ENCODE measurements at places on chromosomes 16 and 17.

GRCh38 chr17:43125967-43126910 lies 1.1 kb upstream of the BRCA1 start:
- no peak for DNase-seq

- peak; percentile 83 for DNase-seq
These were observed 7.0 kb upstream of the OR2C1 start for GRCh38 chr16:3348547-3349167.

DNA sequence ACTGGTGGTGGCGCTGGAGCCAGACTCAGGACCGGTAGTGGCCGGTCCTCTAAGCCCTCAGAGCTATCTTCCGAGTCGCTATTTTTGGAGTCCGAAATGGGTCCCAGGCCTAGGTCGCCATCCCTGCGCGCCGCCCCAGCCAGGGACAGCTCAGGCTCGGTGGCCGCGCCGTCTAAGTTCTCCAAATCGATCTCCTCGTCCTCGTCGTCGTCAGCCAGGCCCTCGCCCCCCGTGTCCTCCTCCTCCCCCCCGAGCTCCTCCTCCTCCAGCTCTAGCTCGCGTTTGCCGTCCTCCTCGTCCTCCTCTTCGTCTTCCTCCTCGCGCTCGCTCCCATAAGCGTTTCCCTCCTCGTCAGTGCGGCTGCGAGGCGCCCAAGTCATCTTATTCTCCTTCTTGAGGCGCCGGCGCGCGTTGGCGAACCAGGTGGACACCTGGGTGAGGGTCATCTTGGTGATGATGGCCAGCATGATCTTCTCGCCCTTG lies 1.6 kb downstream of the IRX3 start:
- DNase-seq: no peak

- DNase-seq: peak; percentile 63
These were observed 467.3 kb downstream of the KCNJ2 start for GRCh38 chr17:70636517-70637133.

- DNase-seq: no peak
These were observed 9.6 kb upstream of the WNT9B start for GRCh38 chr17:46841561-46842379.

DNA sequence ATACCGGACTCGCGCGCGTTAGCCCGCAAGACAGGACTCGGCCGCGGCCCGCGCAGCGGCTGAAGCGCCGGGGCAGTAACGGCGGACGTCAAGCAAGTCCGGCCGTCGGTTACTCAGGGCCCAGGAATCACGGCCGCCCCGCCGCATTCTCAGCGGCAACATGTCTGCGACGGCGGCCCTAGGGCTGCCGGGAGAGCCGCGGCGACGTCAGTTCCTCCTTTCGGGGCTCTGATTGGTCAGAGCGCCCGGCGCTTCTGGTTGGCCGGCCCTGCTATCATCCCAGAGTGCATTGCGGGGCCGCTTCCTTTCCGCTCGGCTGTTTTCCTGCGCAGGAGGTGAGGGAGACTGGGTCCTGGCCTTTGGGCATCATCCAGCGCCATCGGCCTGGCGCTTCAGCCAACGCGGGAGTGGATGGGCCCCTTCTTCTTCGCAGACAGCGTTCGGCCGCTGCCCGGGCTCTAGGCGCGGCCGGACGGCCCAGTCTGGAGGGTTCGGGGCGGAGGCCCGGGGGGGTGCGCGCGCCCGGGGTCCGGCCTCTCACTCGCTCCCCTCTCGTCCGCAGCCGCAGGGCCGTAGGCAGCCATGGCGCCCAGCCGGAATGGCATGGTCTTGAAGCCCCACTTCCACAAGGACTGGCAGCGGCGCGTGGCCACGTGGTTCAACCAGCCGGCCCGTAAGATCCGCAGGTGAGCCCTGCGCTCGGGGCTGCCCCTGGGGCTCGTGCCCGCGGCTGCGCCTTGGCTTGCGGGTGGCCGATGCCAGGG lies at the start of gene RPL13:
Gene RPL13 (plus strand): TSS at position 305 of the 764 bp plus-strand sequence. CDS start 278 bp downstream, at position 583.
- peak; percentile 98 for DNase-seq

- DNase-seq: no peak
These were observed 3.4 kb downstream of the SLC16A5 start for GRCh38 chr17:75090871-75091854.

DNA sequence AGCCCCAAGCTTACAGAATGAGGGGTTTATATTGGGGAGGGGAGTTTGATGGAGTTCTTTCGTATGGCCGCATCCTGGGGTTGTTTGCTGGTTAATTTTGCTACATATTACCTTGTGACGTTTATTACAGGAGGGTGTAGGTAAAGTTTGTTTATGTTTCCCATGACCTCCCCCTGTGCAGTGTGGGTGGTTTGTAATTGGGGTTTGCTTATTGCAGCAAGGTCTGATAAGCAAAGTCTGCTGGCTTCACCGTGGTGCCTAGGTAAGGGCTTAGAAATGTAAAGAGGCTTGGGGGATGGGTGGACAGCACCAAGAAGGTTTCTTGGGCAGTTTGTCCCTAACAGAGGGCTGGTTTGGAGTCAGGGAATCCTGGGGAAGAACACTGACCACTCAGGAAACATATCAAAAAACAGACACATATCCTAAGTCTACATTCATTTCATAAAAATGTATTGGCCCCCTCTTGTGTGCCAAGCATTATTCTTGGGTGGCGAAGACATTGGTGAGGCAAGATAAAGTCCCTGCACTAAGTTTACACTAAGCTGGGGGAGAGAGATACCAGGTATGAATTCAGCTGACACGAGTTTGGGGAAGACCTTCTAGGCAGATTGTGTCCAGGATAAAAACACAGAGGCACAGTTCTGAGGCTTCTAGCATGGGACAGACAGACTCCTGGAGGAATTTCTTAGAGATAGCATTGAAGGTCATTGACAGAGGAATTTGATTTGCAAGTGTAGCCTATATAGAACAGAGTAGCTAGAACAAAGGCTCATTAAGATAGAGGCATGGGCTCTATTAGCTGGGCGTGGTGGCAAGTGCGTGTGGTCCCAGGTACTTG lies 9.5 kb downstream of the ZNF764 start:
- DNase-seq: peak; percentile 55

DNA sequence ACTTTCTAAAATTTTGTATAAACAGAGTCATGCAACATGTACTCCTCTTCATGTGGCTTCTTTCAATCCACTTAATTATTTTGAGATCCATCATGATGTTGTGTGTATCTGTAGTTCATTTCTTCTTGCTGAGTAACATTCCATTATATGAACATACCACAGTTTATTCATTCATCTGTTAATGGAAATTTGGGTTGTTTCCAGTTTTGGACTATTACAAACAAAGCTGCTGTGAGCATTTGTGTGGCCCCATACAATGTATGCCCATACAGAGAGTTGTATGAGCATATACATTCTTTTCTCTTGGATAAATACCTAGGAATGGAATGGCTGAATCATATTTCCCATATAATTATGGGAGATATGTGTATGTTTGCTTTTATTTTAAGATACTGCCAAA lies 85.6 kb downstream of the CLEC16A start:
- DNase-seq: no peak

GRCh38 chr16:89922477-89922883 lies 662 bp upstream of the TUBB3 start:
- DNase-seq: peak; percentile 92

- DNase-seq: no peak
These were observed 3.3 kb downstream of the TOX3 start for GRCh38 chr16:52543654-52544053.

- DNase-seq: no peak
These were observed 138.5 kb upstream of the IRX3 start for GRCh38 chr16:54425068-54425467.

- DNase-seq: no peak
These were observed 4.6 kb downstream of the TRIM47 start for GRCh38 chr17:75873587-75874322.

DNA sequence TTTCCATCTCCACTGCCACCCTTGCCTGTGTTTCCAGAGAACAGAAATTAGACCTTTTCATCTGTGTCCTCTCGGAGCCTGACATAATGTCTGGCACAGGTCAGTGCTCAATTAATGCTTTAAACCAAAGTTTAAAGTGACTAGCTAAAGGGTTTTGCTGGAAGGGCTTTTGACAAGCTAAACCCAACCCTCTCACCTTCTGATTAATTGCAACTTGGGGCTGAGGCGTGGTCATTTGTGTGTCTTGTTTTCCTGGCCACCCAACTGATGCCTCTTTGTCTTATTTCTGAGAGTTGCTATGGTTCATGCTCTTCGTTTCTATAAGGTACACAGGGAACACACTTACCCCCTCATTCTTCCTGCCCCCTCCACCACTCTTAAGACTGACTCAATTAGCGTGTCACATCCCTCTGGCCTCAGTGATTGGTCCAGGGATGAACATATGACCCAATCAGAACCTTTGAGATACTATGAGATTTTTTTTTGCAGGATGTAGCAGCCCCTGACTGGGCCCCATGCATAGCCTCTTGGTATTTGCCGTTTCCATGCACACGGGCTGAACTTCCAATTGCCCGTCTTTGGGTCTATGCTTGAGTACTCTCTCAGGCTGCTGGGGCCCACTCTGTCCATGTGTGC lies 15.8 kb upstream of the BRD7 start:
- DNase-seq: no peak

GRCh38 chr16:85995541-85996423 lies 96.8 kb downstream of the IRF8 start:
- no peak for DNase-seq

DNA sequence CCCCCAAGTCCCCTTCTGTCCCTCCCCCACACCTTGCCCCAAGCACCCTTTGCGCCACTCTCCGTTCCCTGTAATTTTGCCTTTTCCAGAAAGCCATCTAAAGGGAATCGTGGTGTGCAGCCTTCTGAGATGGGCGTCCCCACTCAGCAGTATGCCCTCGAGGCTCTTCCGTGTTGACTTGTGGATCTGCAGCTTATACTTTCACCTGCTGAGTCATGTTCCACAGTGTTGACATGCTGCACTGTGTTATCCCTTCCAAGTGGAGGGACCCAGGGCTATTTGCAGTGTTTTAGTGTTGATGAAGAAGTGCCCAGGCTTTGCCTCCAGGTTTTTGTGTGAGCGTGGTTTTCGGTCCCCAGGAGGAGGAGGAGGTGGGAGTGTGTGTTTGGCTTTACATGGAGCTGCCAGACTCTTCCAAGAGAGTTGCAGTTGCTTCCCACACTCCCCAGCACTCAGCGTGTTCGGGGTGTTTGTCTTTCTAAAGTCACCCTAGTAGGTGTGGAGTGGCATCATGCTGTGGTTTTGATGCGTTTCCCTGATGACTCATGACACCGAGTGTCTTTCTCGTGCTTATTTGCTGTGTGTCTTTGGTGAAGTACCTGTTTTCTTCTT lies 32.1 kb upstream of the JPT2 start:
- DNase-seq: peak; percentile 19

- no peak for DNase-seq
These were observed 124.7 kb downstream of the MAF start for GRCh38 chr16:79475841-79476240.

All from OCI-M1 (cell line).